ENCODE measurements at places on chromosomes 1 and 21.

- no peak for DNase-seq
Observed at GRCh38 chr1:17045634-17046333, 8.0 kb downstream of the SDHB start.

GRCh38 chr1:203451836-203452784 is 23.5 kb upstream of the PRELP start:
- no peak for DNase-seq

DNA sequence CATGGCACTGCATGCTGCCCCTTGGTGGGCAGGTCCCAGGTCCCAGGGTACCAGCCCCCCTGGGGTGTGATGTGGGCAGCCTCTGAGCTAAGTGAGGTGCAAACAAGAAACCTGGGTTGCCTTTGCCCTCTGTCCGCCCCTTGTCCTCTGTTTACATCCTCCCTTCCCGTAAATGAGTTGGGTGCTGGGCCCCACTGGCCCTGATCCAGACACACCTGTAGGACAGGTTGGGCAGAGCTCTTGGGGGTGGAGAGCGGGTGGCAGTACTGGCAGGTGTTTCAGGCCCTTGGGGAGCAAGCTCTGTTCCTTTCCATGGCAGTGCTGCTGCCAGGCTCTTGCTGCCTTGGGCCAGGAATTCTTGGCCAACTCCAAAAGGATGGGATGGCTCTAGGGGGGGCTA is 35.8 kb downstream of the ELF3 start:
- DNase-seq = no peak

- DNase-seq = no peak
Observed at GRCh38 chr21:41147096-41147978, 20.6 kb upstream of the BACE2 start.

DNA sequence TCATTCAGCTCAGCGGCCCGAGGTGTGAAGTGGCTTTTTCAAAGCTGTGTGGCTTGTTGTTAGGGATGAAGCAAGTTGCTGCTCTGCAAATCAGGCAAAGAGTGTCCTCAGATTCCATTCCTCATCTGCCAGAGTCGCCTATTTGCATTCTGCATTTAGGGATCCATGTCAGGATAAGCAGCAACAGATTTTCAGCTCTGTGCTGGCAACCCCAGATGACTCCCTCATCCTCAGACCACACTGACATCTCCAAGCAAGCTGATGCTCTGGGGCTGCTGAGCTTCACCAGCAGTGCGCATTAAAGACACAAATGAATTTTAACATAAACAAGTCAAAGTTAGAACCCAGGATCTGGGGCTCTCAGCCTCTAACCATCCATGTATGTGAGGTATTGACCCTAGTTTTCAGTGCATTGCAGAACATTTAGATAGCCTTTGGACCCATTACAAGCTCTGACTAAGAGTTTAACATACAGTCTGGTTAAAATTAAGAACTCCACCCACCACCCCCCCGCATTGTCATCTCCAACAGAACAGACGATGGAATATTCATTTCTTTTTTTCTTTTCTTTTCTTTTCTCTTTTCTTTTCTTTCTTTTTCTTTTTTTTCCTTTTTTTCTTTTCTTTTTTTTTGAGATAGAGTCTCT is 10.9 kb downstream of the CFAP107 start:
- no peak for DNase-seq

GRCh38 chr1:61285371-61285885 is 203.1 kb downstream of the NFIA start:
- no peak for DNase-seq

DNA sequence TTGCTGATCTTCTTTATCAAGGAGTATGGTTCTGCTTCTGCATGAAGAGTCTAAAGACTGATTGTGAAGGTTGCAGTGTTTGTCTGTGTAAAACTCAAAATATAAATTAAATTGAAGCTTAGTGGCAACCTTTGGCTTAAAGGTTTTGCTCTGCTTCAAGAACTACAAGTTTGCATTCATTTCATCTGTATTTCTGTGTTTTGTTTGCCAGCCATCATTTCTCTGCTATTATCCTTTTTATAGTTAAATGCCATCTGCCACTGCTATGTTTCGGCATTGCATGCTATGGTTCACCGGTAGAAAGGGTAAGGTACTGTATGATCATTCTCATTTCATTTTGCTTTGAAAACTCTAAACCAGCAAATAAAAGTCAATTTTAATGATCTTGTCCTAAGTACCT is 52.9 kb downstream of the OSBPL9 start:
- no peak for DNase-seq

DNA sequence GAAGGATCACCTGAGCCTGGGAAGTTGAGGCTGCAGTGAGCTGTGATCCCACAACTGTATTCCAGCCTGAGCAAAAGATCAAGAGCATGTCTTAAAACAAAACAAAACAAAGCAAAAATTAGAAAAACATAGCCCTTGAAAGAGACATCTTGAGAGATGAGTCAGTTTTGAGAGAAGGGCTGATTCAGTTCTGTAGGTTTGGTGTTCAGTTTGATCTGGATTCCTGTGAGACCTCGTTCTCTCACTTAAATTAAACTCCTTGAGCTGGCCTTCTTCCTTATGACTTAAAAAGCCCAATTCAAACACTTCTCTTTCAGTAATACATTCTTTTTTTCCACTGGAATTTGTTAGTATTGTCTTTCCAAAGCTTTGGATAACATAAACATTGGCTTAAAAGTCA is 164.2 kb downstream of the NRIP1 start:
- DNase-seq = no peak

DNA sequence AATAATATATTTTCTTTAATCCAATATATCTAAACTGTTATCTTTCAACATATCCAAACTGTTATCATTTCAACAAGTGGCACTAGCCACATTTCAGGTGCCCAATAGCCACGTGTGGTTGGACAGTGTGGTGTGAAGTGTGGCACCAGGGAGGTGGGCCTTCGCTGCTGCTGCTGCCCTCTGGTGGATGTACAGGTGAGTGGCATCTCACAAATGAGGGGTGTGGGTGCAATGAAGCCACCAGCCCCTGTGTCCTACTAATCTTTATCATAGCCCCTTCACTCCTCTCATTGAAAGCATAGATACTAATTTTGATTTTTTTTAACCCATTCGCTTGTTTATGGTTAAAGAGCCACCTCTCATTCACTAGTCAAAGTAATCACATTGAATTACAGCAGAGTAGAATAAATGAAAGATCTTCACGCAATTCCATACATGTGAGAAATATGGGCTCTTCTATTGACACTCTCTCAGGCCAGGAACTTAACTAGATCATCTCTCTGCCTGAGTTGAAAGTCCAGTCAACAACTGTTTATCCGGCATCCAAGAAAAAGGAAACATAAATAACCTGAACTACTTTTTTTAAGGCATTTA is 499.2 kb downstream of the OMA1 start:
- DNase-seq = no peak

- DNase-seq = no peak
Observed at GRCh38 chr1:178109348-178110143, 15.6 kb downstream of the RASAL2 start.

DNA sequence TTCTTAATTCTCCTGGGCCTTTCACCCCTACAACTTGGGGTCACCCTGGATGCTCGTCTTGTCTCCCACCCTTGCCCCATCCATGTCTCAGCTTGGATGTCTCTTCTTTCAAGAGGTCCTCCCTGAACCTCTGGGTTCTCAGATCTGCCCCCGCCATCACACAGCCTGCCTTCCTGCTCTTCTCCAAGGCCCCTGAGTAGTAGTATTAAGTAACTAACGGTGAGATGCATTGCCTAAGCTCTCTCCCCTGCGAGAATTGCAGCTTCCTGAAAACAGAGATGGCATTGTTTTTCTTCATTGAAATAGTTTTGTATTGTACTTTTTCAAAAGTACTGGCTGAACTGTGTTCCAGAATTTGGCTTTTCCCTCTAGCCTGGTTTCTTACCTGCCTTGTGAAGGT is 16.0 kb downstream of the MIIP start:
- DNase-seq = no peak

- DNase-seq = no peak
Observed at GRCh38 chr1:165257969-165258459, 98.5 kb downstream of the LMX1A start.

- DNase-seq = no peak
Observed at GRCh38 chr1:3457910-3458883, 3.7 kb downstream of the ARHGEF16 start.

DNA sequence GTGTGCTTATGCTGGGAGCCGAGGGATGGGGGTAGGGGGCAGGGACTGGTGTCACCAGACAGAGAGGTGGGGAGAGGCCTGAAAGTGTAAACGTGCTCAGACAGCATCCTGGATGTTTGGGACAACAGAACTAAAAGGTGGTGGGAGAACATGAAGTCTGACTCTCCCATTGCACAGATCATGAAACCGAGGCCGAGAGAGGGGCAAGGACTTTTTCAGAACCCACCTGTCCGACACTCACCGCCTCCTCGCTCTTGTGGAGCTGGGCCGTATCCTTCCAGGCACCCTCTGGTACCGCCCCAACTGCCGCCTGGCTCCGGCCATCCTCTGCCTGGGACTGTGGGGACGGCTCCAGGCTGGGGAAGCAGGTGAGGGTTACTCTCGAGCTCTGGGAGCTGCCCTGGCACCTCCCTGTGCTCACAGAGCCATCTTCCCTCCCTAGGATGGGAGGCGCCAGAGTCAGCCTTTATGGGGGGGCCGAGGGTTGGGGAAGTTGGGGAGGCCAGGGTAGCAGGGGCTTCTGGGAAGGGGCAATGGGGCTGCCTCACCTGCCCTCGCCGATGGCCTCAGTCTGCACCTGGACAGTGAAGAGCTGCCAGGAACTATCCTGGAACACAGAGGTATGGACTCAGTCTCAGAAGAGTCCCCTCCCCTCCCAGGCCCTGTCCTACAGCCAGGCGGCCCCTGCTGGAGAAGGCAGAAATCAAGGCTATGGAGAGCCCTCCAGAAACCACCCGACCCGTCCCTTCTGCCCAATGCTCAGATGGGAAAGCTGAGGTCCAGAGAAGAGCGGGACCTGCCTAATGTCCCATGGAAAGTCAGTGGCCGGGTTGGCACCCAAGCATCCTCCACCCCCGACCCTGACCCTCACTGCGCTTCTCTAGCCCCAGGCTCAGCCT is 7.0 kb downstream of the ATP13A2 start:
- no peak for DNase-seq

DNA sequence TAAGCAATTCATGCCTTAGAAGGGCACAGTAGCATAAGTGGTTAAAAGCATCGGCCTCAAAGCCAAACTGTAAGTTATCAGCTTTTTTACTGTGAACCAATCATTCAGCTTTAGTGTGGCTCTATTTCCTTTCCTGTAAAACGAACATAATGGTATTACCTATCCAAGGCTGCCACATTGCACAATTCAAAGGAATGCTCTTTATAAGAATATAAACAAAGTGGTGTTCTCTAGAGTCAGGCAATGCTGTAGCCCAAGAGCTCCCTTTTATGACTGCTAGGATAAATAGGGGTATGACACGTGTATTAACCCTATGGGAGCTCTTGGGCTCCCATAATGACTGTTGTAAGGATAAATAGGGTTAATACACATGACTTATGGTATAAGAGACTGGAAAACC is 25.4 kb downstream of the INTS7 start:
- DNase-seq = no peak

- DNase-seq = no peak
Observed at GRCh38 chr1:17447501-17447992, 8.1 kb upstream of the RCC2 start.

DNA sequence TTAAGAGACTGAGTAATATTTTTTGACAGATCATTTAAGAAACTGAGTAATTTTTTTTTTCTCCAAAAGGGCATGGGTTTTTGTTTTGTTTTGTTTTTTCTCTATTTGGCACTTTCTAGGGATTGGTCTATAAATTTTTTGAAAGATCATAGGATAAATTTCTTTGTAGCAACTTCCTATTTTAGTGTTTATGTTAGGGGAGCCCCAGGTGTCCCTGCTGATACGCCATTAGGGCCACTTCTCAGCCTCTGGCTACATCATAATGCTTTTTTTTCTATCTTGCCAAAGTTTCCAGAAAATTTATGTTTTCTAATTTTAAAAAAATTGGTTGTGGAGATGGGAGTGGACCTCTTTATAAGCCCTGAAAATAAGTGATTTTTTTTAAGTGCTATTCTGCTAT is 2.6 kb downstream of the GABPA start:
- DNase-seq = no peak

DNA sequence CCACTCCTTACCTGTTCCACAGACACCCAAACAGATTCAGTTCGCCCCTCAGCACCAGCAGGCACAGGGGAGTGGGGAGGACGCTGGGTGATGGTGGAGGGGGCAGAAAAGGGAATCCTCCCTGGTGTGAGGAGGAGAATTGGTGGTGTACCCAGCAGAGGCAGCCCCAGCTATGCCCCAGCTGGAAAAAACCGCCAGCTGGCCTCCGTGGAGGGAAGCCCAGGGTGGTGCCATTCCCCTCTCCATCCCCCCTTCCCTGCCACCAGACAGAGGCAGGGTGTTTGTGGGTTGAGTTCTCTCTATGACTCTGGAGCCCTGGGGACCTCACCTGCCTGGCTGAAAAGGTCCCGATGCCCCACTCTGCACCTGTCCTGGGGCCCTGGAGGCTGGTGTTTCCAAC is 27.9 kb downstream of the OPTC start:
- no peak for DNase-seq

GRCh38 chr1:186595969-186596368 is 84.3 kb downstream of the PTGS2 start:
- DNase-seq = no peak

- no peak for DNase-seq
Observed at GRCh38 chr1:87278825-87279535, 49.7 kb upstream of the LMO4 start.

DNA sequence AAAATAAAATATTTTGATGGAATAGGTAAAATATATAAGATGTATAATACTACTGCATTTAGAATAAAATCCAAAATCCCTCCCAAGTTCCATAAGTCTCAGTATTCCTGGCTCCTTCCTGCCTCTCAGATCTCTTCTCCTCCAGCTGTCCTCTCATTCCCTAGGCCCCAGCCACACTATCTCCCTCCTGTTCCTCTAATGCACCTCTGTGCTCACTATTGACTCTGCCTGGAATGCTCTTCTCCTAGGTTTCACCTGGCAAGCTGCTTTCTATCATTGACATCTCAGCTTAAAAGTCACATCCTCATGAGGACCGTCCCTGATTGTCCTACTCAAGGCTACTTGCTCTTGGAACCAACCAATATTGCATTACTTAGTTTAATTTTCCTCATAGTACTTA is 7.2 kb downstream of the NME7 start:
- no peak for DNase-seq

DNA sequence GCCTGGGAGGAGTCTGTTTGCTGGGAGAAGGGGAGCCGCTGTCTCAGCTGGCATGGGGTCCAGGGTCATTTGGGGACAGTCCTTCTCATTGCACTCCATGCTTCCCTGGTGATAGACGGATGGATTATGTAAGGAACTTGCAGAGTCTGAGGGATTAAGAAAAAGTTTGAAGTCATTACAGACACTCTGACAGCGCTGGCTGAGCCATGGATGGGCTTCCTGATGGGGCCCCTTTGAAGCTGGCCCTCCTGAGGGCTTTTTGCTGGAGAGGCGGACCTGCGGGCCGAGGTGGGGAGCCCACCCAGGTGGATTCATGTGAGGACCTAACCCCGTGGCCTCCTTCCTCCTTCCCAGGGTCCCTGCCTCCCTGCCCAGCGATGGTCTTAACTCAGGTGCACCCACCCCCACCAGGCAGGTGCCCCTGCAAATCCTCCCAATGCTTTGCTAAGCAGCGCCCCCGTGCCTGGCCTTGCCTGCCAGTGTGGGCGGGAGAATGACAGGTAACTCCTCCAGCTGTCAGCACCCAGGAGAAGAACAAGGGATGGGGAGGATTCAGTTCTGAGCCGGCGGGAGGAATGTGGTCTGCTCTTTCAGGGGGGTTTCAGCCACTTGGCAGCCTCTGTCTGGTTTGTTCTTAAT is 24.2 kb upstream of the C1orf174 start:
- DNase-seq = no peak
